ENCODE measurements at places on chromosomes 12 and 14.

GRCh38 chr12:72219937-72220336 is 52.2 kb upstream of the TRHDE start:
- DNase-seq = no peak

DNA sequence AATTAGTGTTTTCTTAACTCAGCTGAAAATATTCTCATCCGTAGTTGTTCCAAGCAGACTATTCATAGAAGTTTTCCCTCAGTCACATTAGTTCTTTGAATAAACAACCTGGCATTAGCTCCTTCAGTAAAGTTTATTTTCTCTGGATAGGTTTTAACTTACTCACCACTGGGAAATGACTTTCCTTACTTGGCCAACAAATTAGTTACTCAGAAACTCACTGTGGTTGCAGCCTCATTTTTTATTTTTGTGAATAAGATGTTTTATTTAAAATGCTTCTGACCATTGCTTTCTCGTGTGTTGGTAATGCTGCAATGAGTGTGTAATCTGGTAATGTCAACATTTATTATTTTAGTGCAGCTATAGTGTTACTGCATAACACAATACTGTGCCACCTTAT is 74.9 kb downstream of the NOVA1 start:
- DNase-seq = no peak

DNA sequence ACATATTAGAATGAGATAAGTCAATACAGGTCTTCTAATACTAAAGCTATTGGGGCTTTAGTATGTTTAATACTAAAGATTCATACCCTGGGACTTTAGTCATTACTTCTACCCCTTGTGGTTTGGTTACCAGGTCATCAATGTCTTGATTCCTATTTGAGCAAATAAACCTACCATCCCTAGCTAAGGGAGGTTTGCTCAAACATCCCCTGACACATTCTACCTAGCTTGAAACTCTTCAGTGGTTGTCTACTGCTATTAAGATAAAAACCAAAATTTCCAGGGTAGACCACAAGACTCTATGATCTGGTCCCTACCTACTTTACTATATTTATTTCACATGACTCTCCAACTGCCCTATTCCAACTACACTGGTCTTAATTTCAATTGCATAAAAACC is 7.3 kb upstream of the C2CD5 start:
- DNase-seq = no peak

DNA sequence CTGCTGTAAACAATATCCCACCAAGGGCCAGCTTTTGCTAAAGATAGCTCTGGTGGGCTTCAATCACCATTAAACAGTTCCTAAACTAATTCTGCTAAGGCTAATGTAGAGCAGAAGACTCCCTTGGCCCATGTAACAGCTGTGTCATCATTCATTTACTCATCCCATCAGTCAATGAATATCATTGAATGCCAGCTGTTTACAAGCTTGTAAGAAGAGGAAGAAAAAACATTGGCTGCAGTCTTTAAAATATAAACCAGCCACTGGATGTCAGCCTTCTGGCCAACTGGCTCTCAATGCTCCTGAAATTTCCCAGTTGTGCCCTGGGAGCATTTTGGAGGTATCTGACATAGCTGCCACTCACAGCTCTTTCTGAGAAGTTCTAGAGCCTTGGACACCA is 18.0 kb upstream of the MAP3K9 start:
- DNase-seq = no peak

DNA sequence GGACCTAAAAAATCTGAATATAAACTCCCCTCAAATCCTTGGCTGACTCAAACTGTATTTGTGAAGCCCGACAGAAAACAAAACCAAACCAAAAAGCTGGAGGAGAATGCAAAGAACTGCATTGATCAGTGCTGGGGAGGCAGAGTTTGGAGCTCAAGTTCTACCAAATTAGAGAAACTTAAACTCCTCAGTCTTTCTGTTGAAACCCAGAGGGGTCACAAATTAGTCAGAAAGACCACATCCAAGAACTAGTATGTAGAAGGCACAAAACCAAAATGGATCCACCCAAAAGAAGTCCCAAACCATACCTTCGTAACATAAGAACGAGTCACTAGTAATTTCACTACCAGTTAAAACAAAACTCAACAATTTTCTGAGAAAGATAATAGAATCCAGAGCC is 15.3 kb upstream of the PRKAB1 start:
- DNase-seq = no peak

- DNase-seq = peak; percentile 17
Observed at GRCh38 chr14:60153991-60154390, 11.2 kb downstream of the DHRS7 start.
